ENCODE measurements at places on chromosomes 12 and 14.

- DNase-seq, result no peak
These were observed 10.1 kb downstream of the PTGDR start for GRCh38 chr14:52277552-52277951.

GRCh38 chr14:75399843-75400775, 27.7 kb upstream of the JDP2 start:
- DNase-seq, result peak; percentile 12

GRCh38 chr12:15220915-15221885, at the start of gene RERG:
Gene RERG (minus strand): TSS chr12:15221417. CDS start chr12:15217489, 3,928 bp downstream.
- no peak for DNase-seq

- no peak for DNase-seq
These were observed 294.3 kb downstream of the APAF1 start for GRCh38 chr12:98939350-98939749.

GRCh38 chr14:64442300-64442988, 22.9 kb upstream of the AKAP5 start:
- no peak for DNase-seq

DNA sequence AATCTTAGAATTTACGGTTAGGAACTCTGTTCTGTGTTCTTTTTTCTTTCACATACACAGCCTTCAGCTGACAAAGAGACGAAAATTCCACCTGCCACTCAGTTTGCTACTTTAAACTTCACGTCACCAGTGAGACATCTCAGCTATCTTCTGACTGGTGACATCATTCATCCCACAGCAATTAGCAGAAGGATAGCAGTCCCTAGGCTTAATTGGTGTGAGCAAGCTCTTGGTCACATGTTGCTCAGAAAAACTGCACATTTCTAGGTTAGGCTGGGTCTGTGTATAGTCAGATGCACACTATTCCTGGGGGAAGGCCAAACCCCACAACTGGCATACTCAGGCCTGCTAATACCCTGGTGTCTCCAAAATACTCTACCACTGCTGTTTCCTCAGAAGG, 23.9 kb downstream of the SLC7A7 start:
- DNase-seq, result no peak

DNA sequence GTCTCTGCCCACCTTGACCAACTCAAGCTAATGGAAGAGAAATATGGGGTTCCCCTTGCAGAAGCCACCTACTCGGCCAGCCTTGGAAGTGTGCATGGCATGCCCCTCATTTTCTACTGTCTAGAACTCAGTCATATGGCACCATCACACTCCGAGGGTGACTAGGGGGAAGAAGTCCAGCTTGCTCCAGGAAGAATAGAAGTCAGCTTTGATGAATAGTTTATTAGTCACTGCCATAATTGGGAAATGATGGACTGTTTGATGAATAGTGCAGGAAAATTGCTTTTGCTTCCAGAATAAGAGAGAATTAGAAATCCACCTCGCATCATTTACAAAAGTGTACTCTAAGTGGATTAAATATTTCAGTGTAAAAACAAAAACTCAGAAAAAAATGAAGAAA, 1030.6 kb downstream of the VRK1 start:
- DNase-seq, result no peak

- no peak for DNase-seq
These were observed 22.7 kb upstream of the CORO1C start for GRCh38 chr12:108753976-108754375.

Data from SHP77 treated with DMSO at 0.1 percent for 48 hours (cell line).